ENCODE measurements at places on chromosomes 11 and 22.

- DNase-seq = no peak
These were observed 24.1 kb upstream of the WNT7B start for GRCh38 chr22:46001046-46001425.

DNA sequence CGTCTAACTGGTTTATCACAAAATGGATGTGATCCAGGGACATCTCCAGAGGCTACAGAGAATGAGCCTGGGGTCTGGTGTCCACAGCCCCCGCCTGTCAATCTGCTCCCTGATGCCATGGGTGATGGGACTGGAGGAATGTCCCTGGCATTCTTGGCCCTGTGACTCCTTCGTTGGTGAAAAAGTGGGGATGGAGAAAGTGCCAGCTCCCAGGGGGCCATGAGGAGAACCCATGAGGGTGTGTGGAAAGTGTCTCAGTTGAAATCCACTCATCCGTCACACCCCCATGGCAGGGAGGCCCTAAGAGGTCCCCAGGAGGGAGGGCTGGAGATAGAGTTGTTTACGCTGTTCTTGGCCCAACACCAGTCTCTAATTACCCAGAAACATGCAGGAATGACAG is 322.0 kb downstream of the CTTN start:
- DNase-seq = no peak

- no peak for DNase-seq
These were observed 327.3 kb upstream of the PITPNB start for GRCh38 chr22:28246397-28246796.

DNA sequence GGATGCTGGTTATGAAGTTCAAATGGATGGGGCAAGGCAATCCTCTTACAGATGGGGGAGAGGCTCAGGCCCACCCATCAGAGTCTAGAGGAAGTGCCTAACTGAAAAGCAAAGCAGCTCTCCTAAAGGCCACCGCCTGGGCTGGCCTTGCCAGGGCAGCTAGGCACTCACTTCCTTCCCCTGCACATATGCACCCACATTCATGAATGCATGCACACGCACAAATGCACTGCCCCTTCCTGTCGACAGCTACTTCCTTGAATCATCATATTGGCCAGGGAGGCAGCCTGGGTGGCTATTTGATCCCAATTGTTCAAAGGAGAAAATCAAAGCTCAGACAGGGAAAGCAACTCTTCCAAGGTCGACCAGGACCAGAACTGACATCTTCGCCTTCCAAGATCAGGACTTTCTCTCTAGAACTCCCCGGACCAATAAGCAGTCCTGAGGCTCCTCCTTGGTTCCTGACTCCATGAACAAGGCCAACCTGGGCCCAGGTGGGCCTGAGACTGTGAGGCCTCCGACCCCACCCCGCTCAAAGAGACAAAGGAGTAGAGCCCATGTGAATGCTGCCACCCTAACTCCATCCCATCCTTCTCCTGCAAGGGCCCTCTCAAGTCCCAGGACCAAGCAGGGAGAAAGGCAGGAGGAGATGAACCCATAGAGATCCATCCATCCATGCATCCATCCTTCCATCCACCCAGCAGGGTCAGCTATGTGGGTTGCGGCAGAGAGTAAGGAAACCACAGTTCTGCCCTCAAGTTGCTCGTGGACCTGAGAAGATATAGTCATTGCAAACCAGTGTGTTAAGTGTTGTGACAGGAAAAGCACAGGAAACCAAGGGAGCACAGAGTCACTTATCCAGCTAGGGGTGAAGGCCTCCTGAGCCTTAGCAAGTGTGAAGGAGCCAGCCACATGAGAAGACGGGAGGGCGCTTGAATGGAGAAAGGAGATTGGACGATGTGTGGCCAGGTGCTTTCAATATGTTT is 35.4 kb upstream of the LMO1 start:
- no peak for DNase-seq

DNA sequence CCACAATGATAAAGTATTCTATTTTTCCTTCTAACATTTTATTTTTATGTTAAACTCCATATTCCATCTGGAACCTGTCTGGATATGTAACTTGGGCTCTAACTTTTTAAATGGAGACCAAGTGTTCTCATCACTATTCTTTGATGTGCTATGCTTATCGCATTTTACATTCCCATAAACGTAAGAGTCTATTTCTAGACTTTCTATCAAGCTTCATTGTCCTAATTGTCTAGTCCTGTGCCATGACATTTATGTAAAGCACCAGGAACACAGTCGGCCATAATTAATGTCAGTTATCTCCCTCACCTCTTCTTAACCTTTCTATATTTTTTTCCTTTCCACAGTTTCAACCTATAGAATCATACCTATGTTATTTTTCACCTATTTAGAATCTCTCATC is 113.9 kb upstream of the TEAD1 start:
- no peak for DNase-seq

DNA sequence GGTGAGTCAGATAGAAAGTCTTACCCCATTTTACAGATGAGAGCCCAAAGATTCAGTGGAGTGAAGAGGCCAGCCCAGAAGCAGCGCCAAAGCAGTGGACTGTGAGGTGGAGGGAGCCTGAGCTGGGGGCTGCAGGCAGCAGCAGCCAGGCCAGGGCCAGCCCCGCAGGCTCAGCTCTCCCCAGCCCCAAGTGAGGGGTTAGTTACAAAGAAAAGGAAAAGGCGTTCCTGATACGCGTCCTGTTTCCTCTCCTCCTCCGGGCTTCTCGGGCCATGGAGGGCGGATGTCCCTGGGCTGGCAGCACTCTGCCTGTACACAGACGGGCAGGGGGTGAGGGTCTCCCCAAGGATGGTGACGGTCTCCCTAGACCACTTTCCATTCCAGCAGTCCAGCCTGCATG is 44.9 kb downstream of the ARRB1 start:
- no peak for DNase-seq

- no peak for DNase-seq
These were observed 39.3 kb downstream of the RPL27A start for GRCh38 chr11:8721609-8722500.

GRCh38 chr11:2194877-2195755 is 23.5 kb upstream of the TH start:
- peak; percentile 74 for DNase-seq

- DNase-seq = no peak
These were observed 32.4 kb downstream of the CREB3L1 start for GRCh38 chr11:46309814-46310259.

DNA sequence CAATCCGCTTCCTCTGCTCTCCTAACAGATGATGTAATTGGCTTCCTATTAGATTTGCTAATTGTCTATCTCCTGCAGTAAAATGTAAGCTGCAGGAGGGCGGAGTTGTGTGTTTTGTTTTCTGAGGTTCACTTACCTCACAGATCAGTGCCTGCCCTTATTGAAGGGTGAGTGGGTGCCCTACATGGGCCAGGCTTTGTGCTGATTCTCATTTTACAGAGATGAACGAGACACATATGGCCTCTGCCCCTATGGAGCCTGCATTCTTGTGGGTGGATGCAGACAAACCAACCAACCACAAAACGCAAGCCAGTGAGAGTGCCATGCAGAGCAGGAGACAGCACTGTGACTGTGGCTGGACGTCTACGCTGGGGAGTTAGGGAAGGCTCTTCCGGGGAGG is 9.9 kb downstream of the TESMIN start:
- no peak for DNase-seq

DNA sequence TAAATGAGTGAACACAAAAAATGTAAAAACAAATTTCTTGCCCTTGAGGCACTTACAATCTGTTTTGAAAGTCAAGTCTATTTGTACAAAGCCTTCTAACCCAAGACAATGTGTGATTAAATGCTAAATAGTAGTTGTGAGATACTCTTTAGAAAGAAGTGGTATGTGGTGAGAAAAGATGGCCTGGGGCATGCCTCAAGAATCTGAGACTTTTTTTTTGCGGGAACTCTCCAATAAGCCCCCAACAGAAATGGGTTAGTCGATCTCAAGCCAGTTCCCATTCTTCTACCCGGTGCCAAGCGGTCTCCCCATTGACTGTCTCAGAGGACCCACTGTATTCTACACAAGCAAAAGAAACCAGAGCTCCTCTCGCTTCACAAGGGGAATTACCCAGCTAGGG is 26.9 kb upstream of the TBCEL start:
- no peak for DNase-seq

DNA sequence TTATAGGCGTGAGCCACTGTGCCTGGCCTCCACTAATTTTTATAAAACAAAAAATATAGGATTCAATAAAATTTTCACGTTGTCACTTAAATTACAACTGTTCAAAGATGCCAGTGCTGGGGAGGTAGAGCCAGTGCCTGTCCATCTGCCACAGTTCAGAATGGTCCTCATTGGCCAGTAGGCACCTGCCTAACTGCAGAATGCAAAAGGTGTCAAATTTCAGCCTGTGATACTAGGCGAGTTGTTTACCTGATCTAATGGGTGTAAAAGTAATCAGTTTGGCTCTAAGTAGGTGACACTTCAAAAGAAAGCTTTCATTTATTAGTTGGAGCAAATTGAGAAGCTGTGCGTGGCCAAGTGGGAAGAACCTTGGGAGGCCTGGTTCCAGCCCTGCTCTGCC is 2.4 kb downstream of the SMARCB1 start:
- DNase-seq = no peak
